ENCODE measurements at places on chromosomes 12 and 14.

GRCh38 chr12:72570601-72571000, 298.4 kb downstream of the TRHDE start:
- DNase-seq: no peak

DNA sequence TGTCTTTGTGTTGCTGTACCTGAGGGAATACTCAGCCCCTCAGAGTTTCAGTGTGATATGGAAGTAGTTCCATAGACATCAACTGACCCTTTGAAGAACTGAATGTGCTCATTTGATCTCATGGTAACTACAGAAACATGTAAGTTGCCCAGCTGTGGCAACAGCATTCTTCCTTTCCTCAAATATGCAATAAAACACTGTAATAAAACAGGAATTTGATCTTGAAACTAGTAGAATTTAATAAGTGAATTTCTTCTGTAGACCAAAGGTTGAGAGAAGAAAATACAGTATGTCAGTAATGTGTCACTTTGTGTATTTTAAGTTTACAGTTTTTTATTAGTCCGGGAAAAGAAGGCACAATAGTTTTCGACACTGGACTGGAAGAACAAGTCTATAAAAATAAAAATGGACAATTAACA, 31.9 kb downstream of the KCTD10 start:
- DNase-seq: no peak

GRCh38 chr12:96194576-96194889, 358 bp downstream of the ELK3 start:
- DNase-seq: no peak

DNA sequence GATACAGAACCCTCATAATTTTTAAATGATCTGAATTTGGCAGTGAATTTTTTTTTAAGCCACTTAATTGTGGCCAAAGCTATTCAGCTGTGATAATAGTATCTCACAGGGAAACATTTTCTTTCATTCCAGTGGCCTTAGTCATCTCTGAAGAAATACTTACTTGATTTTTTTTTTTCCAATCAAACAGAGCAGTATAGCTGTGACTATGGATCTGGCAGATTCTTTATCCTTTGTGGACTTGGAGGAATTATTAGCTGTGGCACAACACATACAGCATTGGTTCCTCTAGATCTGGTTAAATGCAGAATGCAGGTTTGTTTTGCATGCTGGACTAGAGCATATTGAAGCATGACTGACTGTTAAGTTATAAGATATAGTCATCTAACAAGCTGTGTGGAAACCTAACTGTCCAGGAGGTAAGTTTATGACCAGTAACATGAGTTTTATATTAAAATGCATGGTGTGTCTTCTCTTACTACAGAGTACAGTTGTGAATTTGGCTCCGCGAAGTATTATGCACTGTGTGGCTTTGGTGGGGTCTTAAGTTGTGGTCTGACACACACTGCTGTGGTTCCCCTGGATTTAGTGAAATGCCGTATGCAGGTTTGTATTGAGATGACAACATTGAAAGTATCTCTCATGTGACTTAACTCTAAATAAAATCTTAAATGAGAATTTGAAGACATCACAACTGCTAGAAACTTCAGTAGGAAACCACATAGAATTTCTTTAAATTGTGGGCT, 1.9 kb downstream of the SLC25A3 start:
- no peak for DNase-seq

DNA sequence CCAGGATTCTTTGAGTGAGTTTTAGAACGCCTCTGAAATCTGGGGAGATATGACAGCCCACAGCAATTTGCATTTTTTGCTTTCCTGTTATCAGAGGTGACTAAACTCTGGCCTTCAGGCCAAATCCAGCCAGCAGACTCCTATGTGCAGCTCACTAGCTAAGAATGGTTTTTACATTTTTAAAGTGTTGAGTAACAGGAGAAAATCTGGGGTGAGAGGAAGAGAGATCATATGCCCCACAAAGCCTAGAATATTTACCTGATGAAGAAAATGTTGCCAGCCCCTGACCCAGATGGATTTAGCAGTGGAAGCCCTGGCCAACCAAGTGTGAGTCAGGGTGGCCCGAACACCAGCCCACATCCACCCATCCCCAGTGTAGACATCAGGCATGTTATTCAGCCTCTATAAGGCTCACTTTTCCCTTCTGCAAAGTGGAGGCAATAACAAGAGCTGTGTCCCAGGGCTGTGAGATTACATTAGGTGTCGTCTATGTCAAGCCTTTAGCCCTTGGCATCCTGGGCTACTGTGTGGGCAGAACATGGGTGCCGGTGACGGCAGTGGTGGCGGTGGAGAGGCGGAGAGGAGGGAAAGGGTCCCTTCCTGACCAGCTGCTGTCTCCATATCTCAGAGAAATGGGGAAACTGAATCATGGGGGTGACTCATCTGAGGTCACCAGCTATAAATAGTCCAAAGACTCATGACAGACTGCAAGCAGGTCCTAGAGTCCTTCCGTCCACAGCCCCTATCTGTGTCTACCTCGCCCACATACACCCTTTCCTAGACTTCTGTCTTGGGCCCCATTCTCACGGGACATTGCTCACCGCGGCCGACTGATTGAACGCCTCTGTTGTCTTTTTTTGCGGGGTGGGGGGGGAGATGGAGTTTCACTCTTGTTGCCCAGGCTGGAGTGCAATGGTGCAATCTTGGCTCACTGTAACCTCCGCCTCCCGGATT, 32.6 kb upstream of the CD9 start:
- DNase-seq: no peak

DNA sequence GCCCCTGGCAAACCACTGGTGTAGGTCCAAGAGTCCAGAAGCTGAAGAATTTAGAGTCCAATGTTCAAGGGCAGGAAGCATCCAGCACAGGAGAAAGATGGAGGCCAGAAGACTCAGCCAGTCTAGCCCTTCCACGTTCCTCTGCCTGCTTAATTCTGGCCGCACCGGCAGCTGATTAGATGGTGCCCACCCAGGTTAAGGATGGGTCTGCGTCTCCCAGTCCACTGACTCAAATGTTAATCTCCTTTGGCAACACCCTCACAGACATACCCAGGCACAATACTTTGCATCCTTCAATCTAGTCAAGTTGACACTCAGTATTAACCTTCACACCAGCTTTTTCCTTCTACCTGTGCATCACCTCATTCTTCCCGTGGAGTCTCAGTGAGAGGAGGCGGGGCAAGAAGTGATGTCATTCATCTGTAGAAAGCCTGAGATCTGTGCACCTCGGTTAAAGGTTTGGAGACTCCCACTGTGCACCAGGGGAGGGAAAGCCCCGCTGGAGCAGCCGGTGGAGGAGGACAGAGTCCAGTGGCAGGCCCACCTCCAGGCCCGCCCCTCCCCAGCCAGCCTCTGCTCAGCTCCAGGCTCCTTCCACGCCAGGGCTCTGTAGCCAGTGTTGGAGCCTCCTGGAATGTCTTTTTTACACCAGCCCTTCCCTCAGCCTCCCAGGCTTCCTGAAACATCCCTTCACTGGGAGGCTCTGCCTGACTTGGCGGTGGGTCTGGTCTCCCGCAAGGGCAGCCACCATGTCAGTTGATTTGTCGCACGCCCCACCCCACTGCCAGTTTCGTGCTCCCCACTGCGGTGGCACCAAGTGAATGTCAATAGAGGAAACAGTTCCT, 80.1 kb upstream of the DYNC1H1 start:
- DNase-seq: no peak

- no peak for DNase-seq
These were observed 307.8 kb downstream of the NOVA1 start for GRCh38 chr14:26289891-26290486.

DNA sequence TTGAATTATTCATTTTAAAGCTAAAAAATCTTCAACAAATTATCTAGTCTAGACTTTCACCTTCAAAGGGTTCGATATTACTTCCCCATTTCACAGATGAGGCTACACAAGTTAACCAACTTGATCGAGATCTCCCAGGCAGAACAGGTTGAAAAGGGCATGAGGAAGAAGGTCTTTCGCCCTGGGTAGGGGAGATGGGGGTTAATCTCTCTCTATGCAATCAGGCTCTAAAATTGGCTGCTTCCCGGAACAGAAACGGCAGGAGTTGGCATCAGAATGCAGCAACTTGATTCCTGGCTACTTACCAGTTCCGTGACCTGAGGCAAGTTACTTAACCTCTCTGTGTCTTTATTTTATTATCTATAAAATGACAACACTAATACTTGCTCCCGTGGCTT, 2.4 kb upstream of the CISTR start:
- no peak for DNase-seq

- no peak for DNase-seq
These were observed 815.7 kb downstream of the NRXN3 start for GRCh38 chr14:78985668-78986381.

DNA sequence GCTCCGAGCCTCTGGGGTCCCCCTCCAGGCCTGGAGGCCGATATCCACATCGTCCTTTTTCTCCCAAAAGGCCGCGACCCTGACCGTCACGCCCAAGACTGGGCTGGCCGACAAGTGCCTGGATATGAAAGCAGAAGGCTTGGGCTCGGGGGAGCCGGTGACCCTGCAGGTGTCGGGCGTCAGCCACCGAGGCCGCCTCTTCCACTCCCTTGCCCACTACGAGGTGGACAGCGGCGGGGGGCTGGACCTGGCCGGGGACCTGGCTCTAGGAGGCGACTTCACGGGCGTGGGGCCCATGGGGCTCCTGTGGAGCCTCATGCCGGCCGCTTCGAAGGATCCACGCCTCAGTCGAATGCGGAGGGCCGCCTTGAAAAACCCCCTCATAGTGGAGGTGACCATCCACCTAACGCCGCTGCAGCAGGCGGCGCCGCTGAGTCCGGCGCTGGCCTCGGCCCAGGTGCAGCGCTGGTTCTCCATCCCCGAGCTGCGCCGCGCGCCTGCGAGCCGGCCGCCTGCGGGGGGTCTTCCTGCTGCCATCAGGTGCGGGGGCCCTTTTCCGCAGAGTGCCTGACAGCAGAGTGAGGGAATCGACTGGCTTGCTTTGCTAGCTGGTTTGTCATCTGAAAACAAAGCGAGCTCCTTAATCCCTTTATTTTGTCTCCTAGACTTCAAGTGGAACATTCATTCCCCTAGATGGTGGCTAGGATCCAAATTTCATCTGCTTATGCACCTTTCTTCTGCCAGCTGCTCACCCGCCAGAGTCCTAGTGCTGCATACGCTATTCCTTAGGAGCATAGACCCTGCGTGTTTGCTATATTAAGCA, 10.6 kb upstream of the DNAL1 start:
- peak; percentile 57 for DNase-seq

GRCh38 chr14:30082486-30082885, 154.8 kb upstream of the PRKD1 start:
- DNase-seq: no peak

DNA sequence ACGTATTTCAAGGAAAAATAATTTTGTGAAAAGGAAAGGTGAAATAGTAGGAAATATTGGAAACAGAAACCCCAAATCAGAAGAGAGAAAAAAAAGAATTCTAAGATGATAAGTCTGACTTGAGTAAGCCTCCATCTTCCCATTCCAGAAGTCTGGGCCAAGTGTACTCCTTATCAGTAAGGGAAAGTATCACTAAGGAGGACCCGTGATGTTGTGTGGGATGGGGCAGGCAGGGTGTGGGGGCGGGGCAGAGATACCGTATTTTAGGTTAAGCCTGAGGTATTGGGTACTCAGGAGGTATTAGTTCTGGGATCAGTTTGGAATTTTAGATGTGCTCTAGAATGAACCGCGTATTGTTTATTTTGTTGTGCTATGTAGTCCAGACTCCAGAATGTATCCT, 33.8 kb upstream of the PSMA6 start:
- DNase-seq: peak; percentile 34

DNA sequence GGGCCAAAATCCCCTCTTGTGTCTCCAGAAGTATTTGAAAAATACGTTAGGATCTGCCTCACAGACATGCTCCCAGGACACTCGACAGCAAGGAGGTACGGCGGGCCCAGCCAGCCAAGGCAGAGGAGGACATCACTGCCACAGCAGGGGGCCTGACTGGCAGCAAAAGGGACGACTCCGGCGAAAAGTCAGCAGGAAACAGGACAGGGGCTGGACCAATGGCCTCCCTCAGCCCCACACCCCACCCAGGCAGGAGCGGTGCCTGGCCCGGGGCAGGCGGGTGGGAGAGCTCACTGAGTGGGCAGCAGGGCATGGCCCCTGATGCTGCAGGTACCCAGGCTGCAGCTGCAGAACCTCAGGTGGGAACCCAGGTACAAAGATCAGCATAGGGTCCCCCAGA, 17.8 kb downstream of the BRF1 start:
- no peak for DNase-seq

DNA sequence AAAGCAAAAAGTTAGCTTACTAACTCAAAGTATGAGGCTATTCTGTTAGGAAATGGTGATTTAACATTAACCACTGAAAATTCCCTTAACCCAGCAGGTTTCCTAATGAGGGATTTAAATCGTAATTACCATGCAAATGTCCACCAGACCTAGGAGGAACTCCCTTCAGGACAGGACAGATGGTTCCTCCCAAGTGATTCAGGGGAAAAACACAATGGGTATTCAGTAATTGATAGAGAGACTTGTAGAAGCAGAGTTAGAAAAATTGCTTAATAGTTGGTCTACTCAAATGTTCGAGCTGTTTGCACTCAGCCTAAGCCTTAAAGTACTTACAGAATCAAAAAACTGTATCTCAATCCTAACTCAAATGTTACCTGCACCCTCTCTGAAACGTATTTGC, 21.6 kb downstream of the RERGL start:
- DNase-seq: no peak

- DNase-seq: no peak
These were observed 17.7 kb upstream of the TMEM30B start for GRCh38 chr14:61298824-61299223.

DNA sequence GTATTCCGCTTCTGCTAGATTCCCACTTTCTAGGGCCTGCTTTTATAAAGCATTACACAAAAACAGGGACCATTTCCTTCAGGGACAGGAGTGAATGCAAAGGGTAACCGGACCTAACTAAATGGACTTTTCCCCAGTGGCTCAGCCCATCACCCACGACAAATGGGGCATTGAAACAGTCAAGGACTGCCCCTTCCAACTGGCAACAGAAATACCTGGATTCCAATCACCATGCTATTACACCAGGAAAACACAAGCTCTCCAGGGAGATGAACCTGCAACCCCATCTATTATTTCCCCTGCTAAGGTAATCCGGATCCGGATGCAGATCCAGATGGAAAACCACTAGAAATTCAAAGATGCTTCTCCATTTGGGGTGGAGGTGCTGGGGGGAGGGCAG, 1.0 kb downstream of the MPHOSPH9 start:
- no peak for DNase-seq

GRCh38 chr14:99100497-99101270, 171.3 kb downstream of the BCL11B start:
- DNase-seq: no peak

Measured in ovary (tissue), 10 donors.